Mesothelial cell of epicardium (in vitro differentiated cells): ENCODE measurements at places on chromosomes 2 and 18. TPM values are rescaled to one million over a fixed set of nuclear protein-coding genes. Genes with fewer than 3 reads are reported as not detected.
A peak's percentile ranks its signal among the peaks of the same experiment; 100 is the strongest.

The CROCC2 gene
- total RNA-seq: 0.16 to 0.32 TPM (median 0.16 TPM) in 3 replicates

GRCh38 chr18:79588636-79589481, 90.7 kb upstream of the CTDP1 start:
- DNase-seq: peak; percentile 64

The VIL1 gene
- total RNA-seq: 0.29 to 0.64 TPM (median 0.54 TPM) in 3 replicates

The AKAIN1 gene
- total RNA-seq: not detected in 3 replicates

The TUBA4B gene
- not detected in 3 replicates for total RNA-seq

The FSIP2 gene
- 21.8 to 28.7 TPM (median 25.2 TPM) in 3 replicates for total RNA-seq

GRCh38 chr2:12770300-12770968, 53.7 kb downstream of the TRIB2 start:
- DNase-seq: no peak

DNA sequence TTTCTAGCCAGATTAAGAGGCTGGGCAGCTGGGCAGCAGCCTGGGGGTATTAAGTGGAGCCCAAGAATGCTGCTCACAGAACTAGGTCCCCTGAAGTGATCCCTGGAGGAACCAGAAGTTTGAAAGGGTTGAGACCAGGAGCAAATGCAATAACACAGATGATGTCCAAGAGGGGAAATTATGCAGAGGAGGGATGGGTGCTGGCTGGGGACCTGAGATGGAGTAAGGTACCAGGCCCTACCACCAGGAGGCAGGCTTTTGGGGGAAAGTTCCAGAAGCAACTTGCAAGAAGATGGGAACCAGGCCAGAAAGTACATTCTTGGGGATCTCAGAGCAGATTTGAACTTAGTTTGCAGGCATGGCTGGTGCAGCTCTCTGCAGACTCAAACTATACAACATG, 175.1 kb downstream of the NCK2 start:
- DNase-seq: no peak

GRCh38 chr2:240796543-240797499, 23.2 kb downstream of the KIF1A start:
- no peak for DNase-seq

DNA sequence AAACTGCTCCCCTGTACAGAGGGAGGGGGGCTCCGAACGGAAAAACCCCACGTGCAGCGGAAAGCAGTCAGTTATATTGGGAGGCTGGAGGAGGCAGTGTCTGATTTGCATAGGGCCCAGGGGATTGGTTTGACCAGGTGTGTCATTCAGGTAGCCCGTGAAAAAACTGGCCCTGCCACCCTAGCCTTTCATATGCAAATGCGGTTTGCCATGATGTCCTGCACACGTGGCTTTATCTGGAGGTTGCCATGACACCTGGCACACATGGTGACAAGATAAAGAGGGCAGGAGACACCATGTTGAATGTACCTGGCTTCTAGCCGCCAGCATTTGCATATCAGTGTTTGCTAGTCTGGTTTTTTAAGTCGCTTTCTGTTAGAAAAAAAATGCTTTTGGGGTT, 20.5 kb downstream of the SLC25A52 start:
- DNase-seq: no peak

- no peak for DNase-seq
Observed at GRCh38 chr2:157404363-157404762, 39.5 kb downstream of the CYTIP start.

DNA sequence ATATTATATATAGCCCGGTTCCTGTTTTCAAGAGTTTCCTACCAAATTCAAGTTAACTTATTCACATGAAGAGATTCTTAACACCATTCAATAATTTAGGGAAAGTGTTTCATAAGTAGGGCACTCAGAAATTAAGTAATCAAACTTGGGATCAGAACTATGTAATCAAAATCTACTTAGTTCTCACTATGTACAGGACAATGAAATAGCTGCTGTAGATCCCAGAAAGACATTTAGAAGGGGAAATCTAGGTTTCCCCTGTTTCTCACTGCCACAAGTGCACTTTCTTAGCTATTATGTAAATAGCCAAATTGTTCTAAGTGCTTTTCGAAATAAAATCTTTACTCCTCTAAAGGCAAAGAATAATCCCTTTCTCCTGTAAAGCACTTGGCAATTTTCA, 493.6 kb upstream of the SETBP1 start:
- DNase-seq: no peak

The LRP2 gene
- total RNA-seq: 52.1 to 54.3 TPM (median 54.2 TPM) in 3 replicates

The CDCA7 gene
- 17.6 to 20.2 TPM (median 18.3 TPM) in 3 replicates for total RNA-seq

DNA sequence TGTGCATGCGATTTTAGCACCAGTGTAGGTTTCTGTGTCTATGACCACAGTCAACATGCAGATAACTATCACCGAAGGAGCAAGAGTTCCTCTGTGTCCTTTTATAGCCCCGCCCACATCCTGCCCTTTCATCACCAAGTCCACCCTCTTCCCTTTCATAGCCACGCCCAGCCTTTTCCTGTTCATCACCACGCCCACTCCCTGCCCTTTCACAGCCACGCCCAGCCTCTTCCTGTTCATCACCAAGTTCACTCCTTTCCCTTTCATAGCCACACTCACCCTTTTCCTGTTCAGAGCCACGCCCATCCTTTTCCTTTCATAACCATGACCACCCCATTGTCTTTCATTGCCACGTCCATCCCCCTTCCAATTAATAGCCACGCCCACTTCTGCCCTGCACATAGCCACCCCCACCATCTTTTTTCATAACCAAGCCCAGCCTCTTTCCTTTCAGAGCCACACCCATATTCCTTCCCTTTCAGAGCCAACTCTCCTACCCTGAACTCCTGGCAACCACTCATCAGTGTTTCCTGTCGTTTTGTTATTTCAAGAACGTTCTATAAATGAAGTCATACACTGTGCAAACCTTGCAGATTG, 273.9 kb downstream of the MYT1L start:
- DNase-seq: no peak
